ENCODE measurements at places on chromosomes 5 and 9.

- DNase-seq, result no peak
These were observed 1925.3 kb upstream of the ACO1 start for GRCh38 chr9:30459156-30459555.

DNA sequence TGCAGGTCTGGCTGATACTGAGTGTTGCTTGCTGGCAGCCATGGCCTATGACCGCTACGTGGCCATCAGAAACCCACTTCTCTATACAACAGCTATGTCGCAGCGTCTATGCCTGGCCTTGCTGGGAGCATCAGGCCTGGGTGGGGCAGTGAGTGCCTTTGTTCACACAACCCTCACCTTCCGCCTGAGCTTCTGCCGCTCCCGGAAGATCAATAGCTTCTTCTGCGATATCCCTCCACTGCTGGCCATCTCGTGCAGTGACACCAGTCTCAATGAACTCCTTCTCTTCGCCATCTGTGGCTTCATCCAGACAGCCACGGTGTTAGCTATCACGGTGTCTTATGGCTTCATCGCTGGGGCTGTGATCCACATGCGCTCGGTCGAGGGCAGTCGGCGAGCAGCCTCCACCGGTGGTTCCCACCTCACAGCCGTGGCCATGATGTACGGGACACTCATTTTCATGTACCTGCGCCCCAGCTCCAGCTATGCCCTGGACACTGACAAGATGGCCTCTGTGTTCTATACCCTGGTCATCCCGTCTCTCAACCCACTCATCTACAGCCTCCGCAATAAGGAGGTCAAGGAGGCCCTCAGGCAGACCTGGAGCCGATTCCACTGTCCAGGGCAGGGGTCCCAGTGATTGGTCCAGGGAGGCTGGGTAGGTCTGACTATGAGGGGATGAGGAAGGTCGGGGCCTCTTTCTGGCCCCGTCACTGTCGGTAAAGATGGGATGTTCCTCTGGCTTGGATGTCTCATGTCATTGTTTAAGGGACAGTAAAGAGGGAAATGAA lies 718 bp downstream of the OR5C1 start:
- DNase-seq, result no peak

DNA sequence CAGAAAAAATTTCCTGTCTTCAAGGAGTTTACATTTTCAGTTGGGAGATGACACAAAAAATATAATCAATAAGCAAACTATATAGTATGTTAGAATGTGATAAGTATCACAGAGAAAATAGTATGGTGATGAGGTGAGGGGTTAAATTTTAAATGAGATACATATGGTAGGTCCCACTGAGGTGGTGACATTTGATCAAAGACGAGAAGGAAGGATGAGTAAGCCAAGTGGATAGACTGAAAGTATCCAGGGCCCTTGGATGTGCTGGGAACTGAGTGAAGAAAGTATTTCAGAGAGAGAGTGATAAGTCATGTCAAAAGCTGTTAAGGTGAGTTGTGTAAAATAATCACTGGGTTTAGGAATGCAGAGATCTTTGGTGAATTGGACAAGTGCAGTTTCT lies 3.5 kb downstream of the CCDC192 start:
- no peak for DNase-seq

GRCh38 chr9:136050701-136051452 lies 44.2 kb downstream of the NACC2 start:
- DNase-seq, result no peak

DNA sequence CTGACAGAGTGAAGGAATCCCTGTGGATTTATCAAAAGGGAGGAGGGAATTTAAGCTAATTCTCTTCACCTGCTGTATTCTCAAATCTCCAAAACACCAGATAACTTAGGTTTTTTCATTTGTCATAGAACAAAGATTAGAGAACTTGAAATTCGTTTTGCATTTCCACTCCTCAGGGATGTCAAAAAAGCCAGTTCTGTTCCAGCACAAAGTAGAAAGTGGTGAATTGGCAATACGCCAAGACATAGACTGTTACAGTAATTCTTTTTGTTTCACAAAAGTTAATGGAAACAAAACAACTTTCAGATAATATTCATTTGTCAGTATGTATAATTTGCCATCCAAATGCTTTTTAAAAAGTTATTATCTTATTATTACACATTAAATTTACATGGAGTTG lies 15.0 kb downstream of the S1PR3 start:
- no peak for DNase-seq

GRCh38 chr5:91938441-91938840 lies 555.3 kb upstream of the ARRDC3 start:
- no peak for DNase-seq

GRCh38 chr9:127863191-127863621 lies 8.7 kb upstream of the ENG start:
- no peak for DNase-seq
